ENCODE measurements at places on chromosomes 3 and 15.
A peak's percentile ranks its signal among the peaks of the same experiment; 100 is the strongest.

- DNase-seq, result no peak
These were observed 15.2 kb downstream of the CGNL1 start for GRCh38 chr15:57391537-57391936.

DNA sequence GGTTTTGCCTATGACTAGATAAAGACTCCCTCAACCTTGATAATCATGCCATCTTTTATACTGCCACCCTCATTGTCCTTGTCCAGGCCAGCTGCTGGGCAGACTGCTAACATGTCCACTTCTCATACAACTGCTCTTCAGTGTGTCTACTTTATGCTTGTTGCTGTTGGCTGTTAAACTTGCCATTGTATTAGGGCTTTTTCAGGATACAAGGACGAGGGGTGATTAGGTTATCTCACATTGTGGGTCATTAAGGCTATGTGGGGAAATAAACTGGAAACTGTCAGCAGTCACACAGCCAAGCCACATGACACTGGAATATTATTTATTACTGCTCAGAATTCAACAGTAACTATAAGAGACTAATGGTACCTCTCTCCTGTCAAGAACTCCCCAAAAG, 36.1 kb downstream of the STARD9 start:
- no peak for DNase-seq

DNA sequence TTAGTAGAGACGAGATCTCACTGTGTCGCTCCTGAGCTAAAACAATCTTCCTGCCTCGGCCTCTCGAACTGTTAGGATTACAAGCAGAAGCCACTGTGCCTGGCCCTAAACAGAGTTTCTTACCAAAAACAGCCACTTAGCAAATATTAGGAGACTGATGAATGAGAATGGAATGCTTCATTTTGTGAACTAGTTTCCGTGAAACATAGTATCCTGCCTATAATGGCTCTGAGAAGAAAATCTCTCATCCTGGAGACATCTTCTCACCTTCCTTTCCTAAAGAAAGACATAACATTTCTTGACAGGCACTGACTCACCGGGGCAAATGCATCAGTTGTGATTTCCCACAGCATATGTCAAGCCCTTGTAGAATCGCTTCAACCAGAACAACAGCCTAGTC, 44.9 kb downstream of the GJD2 start:
- DNase-seq, result no peak

DNA sequence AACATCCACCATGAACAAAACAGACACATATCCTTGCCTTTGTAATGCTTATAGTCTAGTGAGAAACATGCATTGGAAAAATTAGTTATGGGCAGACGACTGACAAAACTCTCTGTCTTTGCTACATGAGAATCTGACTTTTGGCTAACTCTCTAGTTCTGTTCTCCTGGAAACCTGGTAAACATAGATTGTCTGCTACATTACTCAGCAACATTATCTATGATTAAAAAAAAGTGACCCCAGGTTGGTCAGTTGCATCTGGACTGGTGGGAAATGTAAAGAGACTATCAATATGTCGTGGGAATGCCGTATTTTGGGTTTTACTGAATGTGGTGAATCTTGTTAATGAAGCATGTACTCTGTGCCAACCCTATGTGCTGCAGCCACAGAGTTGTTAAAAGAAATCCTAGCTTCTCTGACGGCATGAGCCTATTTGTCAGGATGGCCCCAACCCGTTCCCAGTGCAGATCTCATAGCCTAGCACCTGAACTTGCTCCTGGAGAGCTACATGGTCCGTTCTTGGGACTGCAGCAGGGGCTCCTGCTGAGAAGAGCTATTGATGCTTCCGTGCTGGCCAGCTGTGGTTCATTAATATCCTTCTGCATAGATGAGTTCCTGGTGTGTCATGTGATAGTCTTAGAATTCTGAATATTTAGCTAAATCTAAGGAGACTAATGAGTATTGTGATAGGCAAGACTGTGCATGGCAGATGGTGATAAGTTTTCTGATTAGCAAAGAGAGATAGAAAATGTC, 311.7 kb upstream of the ZNF717 start:
- DNase-seq, result no peak

GRCh38 chr15:63029676-63030075, 12.9 kb upstream of the TPM1 start:
- no peak for DNase-seq

GRCh38 chr3:142578329-142579223, at the start of gene ATR:
Gene ATR (minus strand): TSS chr3:142578733. CDS start chr3:142578704, 29 bp downstream.
- peak; percentile 98 for DNase-seq

DNA sequence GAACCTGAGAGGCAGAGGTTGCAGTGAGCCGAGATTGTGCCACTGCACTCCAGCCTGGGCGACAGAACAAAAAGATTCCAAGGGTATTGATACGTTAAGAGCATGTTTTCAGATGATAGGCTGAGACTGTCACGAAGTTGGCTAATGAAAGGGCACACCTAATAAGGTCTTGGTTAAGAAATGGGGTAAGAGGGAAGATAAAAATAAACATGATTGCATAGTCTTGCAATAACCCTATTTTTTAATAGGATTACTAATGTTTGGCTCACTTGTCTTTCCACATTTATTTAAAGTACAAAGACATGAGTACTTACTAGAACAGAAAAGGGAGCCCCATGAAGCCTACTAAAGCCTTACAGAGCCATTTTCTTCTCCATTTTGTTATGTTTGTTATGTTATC, 109.0 kb downstream of the FRMD4B start:
- DNase-seq, result no peak

- no peak for DNase-seq
These were observed 108.8 kb downstream of the DLG1 start for GRCh38 chr3:197189623-197190022.

GRCh38 chr15:81221449-81221848, 24.8 kb downstream of the IL16 start:
- DNase-seq, result no peak

DNA sequence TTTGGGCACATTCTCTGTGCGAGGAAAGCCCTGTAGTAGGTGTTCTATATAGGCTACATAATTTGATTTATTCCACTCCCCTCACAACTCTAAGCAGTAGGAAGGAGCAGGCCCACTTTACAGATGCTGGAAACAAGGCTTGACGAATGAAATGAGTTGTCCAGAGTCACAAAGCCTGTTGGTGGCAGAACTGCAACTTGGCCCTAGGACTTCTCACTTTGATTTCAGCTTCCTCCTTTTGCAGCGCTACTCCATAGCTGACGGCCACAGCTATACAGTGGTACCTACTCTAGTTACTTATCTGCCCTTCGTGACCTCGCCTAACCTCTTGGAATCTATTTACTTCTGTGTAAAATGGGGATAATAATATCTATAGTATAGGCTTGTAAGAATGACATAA, 2.5 kb upstream of the IRAK2 start:
- DNase-seq, result no peak

GRCh38 chr15:99509686-99510461, 55.9 kb upstream of the MEF2A start:
- DNase-seq, result no peak

DNA sequence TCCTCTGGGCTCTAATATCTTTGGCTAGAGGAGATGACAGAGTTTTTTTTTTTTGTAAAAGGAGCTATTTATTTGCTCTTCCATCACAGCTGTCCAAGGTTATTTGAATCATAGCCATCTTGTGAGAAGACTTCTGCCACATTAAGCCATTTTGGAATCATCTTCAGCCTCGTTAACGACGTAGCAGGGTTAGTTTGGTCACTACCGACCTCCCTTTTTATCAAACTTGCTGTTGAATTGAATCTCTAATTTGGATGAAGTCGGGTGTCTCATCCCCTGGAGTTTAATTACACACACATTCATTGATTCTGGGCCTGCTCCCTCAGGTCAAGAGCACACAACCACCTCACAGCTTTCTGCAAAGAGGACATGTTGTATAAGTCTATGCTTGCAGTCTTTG, 238.7 kb downstream of the CPNE4 start:
- no peak for DNase-seq

DNA sequence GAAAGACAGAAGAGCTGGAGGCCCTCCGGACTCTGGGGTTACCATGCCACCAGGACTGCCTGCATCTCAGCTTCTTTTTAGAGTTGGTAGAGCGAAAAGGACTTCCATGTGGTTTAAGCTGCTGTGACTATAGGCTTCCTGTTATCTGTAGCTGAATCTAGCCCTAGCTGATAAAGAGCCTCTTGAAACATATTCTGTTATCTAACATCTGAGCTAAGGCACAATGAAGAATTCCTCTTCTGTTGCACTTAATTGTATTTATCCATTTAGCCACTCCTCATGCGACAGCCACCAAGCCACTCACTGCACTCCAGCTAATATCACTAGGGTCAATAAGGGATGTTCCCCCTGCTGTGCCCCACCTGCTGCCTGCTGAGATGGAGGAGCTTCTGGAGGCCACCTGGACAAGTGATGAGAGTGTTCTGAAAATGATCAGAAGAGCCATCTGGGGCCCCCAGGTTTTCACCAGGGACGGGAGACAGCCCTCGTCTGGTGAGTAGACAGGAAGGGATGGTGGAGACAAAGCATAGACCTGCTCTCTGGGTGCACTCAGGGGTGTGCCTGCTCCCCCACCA, 94.6 kb upstream of the PLXNA1 start:
- no peak for DNase-seq

DNA sequence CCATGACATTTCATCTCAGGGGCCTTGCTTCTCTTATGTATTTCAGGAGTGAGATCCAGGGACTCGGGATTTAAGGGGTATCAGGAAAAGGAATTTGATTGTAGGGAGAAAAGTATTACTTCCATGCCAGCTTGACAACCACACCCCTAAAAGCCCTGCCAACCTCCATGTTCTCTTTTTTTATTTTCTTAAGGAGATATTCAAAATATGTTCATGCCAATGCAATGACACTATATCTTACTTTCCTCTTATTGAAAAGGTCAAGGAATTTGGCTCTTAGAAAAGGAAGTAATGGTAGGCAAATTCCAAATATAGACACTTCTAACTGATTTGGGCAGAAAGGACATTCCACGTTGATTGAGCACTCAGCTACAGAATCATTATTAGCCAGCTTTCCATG, 407.5 kb upstream of the NECTIN3 start:
- DNase-seq, result no peak

DNA sequence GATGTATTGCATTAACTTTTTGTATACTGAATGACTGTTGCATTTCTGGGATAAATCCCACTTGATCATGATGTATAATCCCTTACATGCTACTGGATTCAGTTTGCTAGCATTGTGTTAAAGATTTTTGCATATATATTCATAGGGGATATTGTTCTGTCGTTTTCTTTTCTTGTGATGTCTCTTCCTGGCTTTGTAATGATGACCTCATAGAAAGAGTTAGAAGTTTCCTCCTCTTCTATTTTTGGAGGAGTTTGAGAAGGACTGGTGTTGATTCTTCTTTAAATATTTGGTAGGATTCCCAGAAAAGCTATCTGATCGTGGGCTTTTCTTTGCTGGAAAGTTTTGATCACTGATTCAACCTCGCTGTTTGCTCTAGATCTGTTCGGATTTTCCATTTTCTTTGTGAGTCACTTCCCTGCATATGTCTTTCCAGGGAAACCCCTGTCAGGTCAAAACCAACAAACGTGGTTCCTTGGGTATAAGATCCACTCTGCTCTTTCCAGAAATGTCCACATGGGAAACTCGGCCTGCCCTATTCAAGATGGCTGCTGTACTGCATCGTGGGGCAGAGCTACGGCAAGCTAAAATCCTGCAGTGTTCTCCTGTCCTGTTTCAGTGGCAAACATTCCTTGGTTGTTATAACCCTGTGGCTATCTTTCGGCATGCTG, 120.4 kb downstream of the GABRG3 start:
- DNase-seq, result no peak

- no peak for DNase-seq
These were observed 56.9 kb downstream of the ARRDC4 start for GRCh38 chr15:98017150-98017964.

- DNase-seq, result no peak
These were observed 395.5 kb upstream of the PROK2 start for GRCh38 chr3:72180405-72180804.

DNA sequence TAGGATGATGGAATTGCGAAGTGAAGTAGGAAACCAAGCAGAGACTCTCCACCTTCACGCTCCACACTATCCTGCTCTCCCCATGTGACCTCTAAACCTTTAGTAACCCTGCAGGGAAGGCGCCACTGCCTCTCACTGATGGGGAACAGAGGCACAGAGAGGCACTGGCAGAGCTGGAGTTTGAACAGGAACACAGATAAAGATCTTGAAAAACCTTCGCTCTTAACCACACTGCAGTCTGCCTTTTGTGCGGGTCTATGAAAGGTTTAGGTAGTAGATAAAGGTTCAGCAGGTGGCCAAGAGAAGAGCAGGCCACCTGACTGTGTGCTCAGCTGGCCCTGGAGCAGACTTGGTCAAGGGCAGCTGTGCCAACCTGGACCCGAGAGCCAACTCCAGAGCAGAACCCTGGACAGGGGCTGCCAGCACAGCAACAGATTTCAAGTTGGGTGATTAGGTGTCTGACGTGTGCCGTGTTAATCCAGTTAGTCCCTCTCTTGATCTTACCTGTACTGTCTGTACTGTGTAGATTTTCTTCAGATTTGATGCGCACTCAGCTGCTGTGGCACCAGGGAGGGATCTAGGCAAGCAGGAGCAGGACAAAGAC, 15.2 kb downstream of the EIF4E3 start:
- DNase-seq, result peak; percentile 26

DNA sequence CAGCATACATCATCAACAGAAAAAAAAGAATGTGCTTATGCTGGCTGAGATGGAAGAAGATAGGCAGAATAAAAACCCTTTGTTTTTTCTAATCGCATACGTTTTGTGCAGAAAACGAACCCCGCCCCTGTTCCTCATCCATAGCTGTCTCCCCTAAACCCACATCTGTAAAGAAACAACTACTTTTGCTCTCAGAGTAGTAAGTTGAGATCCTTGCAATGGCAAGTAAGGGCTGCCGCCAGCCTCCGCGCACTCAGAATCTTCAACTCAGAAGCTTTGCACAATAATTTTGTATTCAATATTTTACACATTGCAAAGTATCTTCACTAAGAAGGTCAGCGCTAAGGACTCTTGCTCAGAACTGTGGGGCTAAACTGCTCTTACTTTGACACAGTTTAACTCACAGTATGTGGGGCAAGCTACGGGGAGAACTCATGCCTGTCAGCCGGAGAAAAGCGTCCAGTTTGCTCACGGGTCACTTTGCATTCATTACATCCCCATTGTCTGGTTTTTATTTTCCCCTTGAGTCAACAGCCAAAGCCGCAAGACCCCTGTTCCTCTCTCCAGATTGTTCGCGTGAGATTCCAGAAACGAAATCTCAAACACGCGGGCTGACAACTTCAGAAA, 1.0 kb downstream of the LYSMD4 start:
- no peak for DNase-seq

- no peak for DNase-seq
These were observed 5.2 kb downstream of the WNT5A start for GRCh38 chr3:55481744-55482495.

- DNase-seq, result no peak
These were observed 165.1 kb upstream of the GOLIM4 start for GRCh38 chr3:168260859-168261258.

All from CD4-positive, alpha-beta T cell treated with Interleukin-6 for 4 hours (primary cell).